GF-D8 (cell line): ENCODE measurements at places on chromosomes 13 and 19.

- DNase-seq, result no peak
Observed at GRCh38 chr13:43744261-43745031, 42.3 kb downstream of the ENOX1 start.

DNA sequence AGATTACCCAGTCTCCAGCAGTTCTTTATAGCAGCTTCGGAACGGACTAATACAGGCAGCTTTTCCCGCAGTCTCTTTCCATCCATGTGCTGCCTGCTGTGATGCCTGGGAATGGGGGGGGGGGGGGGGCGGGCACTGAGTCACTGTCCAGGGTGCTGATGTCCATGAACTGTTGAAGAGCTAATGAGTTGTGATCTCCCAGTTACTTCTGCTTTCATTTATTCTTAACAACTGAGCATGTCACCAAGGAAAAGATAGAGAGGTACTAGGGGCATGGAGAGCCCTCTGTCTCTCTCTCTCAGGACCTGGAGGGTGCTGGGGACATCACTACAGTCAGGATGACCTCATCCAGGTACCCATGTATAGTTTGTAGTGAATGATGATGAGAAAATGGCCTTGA, 20.3 kb upstream of the CEACAM1 start:
- DNase-seq, result no peak

DNA sequence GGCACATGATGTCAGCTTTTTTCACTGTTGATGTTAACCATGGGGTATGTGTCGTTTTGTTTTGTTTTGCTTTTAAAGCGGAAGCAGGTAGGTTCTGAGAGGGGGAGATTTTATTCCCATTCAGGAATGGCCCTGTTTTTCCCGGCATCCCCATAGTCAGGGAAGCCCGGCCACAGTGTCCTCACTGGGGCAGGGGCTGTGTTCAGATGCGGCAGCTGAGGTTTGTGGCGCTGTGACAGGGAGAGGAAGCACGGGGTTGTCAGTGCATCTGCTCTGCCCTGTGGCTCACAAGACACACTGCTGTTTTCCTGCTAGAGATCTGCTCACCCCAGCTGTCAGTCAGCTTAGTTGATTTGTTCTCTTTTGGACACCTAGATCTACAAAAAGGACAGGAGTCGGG, 27.6 kb downstream of the ANKRD27 start:
- no peak for DNase-seq

GRCh38 chr13:58032676-58033460, 401.3 kb downstream of the PCDH17 start:
- no peak for DNase-seq

GRCh38 chr13:22047082-22047784, 376.4 kb downstream of the FGF9 start:
- DNase-seq, result no peak

GRCh38 chr13:74761801-74762757, 627.9 kb upstream of the KLF12 start:
- DNase-seq, result no peak

DNA sequence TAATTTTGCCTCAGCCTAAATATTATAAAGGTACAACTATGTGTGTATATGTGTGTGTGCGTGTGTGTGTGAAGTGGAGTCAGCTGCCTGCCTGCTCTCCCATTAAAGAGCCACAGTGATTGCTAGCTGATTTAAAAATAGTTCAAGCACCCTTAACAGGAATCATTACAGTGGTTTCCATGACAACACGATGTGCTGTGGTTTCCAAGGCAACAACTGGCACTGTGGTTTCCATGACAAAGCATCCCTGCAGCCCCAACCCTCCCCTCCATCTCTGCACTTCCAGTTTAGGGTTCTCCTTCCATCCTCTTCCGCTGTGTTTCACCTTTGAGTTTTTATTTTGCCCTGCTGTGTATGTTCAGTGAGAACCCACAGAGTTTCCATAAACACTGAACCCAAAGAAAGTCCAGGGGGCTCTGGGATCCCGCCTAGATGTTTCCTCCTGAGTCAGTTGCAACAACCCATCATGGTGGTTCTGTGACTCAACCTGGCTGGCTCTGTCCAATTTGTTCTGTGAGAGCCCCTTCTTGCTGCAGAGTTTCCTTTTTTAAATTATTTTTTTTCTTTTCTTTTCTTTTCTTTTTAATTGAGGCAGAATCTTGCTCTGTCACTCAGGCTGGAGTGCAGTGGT, 7.1 kb upstream of the PNMA8A start:
- no peak for DNase-seq

- no peak for DNase-seq
Observed at GRCh38 chr13:91304741-91305140, 42.7 kb upstream of the MIR17HG start.

DNA sequence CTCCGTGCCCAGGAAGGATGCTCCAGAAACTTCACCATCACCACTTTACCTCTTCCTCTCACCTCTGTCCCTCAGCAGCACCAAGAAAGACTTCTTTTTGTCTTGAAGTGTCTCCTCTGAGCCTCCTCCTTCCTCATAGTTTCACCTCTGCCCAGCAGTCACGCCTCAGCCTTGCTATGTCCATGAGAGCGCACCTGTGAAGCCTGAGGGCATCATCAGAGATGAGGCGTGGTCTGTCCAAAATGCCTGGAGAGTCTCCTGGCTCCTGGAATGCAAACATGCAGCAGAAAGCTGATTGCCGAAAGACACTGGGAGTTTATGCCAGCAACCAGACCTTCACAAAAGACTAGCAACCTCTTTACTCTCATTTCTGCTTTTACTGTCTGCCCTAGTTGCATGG, 336.6 kb downstream of the TEX29 start:
- no peak for DNase-seq

DNA sequence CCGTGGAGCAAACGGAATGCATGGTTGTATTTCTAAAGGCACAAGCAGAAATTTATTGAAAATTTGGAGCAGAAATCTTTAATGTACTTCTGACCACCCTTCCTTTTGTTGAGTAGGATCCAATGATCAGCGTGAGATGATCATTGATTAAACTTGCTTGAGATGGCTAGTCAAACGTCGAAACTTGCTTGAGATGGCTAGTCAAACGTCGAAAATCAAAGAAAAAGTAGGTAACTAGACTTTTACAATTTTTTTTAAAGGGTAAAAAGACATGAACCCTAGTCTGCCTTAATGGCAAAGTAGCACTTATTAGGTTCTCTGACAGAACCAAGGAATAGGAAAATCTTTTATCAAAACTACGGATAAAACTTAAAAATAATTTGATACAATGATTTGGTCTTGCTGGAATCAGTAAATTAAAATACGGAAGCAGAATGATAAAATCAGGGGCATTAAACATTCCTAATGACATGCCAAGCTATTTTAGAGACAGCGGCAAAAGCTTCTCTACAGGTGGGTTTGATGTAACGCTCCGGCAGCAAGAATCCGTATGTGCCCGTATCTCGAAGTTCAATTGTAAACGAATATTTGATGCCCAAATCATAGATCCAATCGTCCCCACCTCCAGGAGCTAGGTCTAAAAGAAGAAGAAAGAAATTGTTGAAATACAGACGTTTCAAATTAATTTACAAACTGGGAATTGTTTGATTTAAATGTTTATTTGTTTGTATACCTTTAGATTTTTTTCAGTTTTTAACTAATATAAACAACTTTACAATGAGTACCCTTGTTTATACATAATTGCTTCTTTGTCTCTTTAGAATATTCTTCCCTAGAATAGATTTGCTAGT, 841 bp upstream of the ZC3H13 start:
- DNase-seq, result no peak

DNA sequence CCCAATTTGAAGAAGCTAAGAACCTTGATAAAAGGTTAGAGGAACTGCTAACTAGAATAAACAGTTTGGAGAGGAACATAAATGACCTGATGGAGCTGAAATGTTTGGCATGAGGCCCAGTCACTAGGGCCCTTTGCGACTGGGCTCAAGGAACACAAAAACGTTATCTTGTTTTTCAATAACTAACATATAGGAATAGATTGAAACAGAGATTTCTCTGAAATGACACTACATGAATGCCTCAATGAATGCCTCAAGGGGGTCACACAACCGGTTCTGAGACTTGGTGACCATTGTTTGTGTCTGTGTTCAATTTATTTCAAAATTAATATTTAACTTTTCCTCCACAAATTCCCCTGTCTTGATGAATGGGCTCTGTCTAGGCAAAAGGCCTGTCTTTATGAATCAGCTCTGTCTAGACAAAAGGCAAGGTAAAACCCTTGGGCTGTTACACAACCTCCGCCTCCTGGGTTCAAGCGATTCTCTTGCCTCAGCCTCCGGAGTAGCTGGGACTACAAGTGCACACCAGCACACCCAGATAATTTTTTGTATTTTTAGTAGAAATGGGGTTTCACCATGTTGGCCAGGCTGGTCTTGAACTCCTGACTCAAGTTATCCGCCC, 932 bp upstream of the ZNF486 start:
- DNase-seq, result no peak

DNA sequence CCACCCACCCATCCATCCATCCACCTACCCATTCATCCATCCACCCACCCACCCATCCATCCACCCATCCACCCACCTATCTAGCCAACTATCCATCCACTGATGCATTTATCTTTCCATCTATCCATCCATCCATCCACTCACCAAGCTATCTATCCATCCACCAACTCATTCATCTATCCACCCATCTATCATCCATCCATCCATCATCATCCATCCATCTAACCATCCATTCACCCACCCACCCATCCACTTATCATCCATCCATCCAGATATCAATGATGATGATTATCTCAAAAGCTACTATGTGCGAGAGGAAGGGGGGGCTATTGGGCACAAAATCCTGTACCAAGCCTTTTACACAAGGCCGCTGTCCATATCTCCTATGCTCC, 5.5 kb downstream of the YIF1B start:
- no peak for DNase-seq

- no peak for DNase-seq
Observed at GRCh38 chr13:58574791-58575190, 943.2 kb downstream of the PCDH17 start.

DNA sequence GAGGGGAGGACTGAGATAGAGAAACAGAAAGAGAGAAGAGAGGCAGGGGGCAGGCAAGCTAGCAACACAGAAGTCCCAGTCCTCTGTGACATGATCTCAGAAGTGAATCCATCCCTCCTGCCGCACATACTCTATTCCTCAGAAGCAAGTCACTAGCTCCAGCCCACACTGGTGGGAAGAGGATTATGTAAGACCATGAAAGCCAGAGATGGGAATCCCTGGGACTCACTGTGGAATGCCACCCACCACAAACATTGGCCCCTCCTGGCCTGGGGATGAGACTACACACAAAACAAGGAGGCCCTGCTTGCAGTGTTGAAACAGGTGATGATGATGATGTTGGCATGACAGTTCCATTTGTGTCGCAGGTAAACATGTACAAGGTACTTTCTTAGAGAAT, 419.9 kb downstream of the IRS2 start:
- no peak for DNase-seq
